Activated CD4-positive, alpha-beta T cell treated with anti-CD3 and anti-CD28 coated beads, Interleukin-2, amount 10 ng/mL, durations not matched to agents 24 days and 14 days (primary cell): ENCODE measurements at places on chromosomes 6 and 20. TPM values are rescaled to one million over a fixed set of nuclear protein-coding genes. Genes with fewer than 3 reads are reported as not detected.

PTCRA gene
- total RNA-seq = not detected in 2 replicates

COL21A1 gene
- not detected in 2 replicates for total RNA-seq

JPH2 gene
- total RNA-seq = 0.05 TPM in 1 of 2 replicates, not detected in the other

C6orf132 gene
- 0.21 and 0.40 TPM in 2 replicates for total RNA-seq

LZTS3 gene
- total RNA-seq = 0.54 and 0.69 TPM in 2 replicates

DNA sequence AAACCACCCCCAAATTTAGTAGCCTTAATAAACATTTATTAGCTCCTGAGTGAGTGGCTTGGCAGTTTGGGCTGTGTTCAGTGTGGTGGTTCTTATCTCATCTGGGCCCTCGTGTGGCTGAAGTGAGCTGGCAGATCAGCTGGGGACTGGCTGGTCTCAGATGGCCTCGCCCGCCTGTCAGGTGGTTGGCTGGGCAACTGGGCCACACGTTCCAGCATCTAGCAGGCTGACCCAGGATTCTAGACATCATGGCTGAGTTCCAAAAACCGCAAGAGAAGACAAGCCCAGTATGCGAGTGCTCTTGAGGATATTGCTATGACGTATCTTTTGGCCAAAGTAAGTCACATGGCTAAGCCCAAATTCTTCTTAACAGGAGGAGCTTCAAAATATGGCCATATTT, 28.9 kb downstream of the EIF2S2 start:
- H3K27ac ChIP-seq = no peak overlapping the region
- no peaks in the 10 kb centered on the region for H3K27me3 ChIP-seq
- H3K4me1 ChIP-seq = peaks cover 12% of the 10 kb centered on the region

- no peak overlapping the region for H3K4me3 ChIP-seq
- peaks cover 21% of the 10 kb centered on the region for H3K27me3 ChIP-seq
- H3K27ac ChIP-seq = no peak overlapping the region
- DNase-seq = no peak
- no peaks in the 10 kb centered on the region for H3K4me1 ChIP-seq
Measured at GRCh38 chr6:52871621-52872020, 31.0 kb upstream of the GSTA5 start.

GRCh38 chr6:170260686-170261085, 30.2 kb downstream of the DLL1 start:
- H3K27me3 ChIP-seq = peaks cover 24% of the 10 kb centered on the region
- H3K4me1 ChIP-seq = no peaks in the 10 kb centered on the region
- H3K36me3 ChIP-seq = no peaks in the 10 kb centered on the region
- H3K27ac ChIP-seq = no peak overlapping the region

DNA sequence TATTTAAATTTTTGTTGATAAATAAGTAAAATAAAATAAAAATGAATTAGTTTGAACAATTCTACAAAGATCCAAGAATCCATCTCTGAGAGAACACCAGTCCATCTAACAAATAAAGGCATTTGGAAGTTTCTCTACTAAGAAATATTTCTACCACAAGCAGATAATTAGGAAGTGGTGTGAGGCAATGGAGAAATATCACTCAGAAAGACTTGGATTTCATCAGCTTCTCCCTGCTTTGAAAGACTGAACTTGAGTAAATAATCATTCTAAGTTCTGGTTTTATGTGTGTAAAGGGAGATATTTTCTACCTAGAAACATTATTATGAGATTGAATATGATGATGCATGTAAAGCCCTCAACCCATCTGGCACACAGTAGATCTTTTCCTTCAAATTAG, 17.8 kb upstream of the TCF21 start:
- peaks cover 19% of the 10 kb centered on the region for H3K27me3 ChIP-seq
- H3K4me1 ChIP-seq = no peaks in the 10 kb centered on the region
- H3K27ac ChIP-seq = no peak overlapping the region
- no peak for DNase-seq
- no peaks in the 10 kb centered on the region for H3K36me3 ChIP-seq

GRCh38 chr6:142570221-142570671, 268.4 kb downstream of the ADGRG6 start:
- H3K4me1 ChIP-seq = peaks cover 28% of the 10 kb centered on the region
- DNase-seq = no peak
- H3K4me3 ChIP-seq = no peak overlapping the region

- H3K27me3 ChIP-seq = peaks cover 2% of the 10 kb centered on the region
- H3K4me3 ChIP-seq = no peak overlapping the region
- peaks cover 3% of the 10 kb centered on the region for H3K4me1 ChIP-seq
- no peak overlapping the region for H3K27ac ChIP-seq
- no peak for DNase-seq
- H3K36me3 ChIP-seq = no peaks in the 10 kb centered on the region
Measured at GRCh38 chr6:146865756-146866379, 267.1 kb downstream of the ADGB start.

GRCh38 chr6:136058852-136059251, 191.3 kb downstream of the MTFR2 start:
- peaks cover 5% of the 10 kb centered on the region for H3K36me3 ChIP-seq
- DNase-seq = no peak
- no peak overlapping the region for H3K4me3 ChIP-seq
- peaks cover 13% of the 10 kb centered on the region for H3K27me3 ChIP-seq

- peaks cover 54% of the 10 kb centered on the region for H3K27me3 ChIP-seq
- no peak overlapping the region for H3K27ac ChIP-seq
- peaks cover 4% of the 10 kb centered on the region for H3K4me1 ChIP-seq
- H3K4me3 ChIP-seq = no peak overlapping the region
Measured at GRCh38 chr20:62479156-62479555, 3.4 kb upstream of the GATA5 start.

DNA sequence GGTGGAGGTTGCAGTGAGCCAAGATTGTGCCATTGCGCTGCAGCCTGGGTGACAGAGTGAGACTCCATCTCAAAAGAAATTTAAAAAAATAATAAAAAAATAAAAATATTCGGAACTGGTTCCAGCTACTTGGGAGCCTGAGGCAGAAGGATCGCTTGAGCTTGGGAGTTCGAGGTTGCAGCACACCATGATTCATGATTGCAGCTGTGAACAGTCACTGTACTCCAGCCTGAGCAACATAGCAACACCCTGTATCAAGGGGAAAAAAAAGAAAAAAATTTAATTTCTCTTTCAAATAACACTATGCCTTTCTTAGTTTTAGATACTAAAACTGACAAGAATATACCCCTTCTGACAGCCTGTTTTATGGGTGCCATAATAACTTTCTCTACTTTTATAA, 10.5 kb downstream of the KDM1B start:
- no peak for DNase-seq
- H3K27ac ChIP-seq = no peak overlapping the region
- H3K4me3 ChIP-seq = no peak overlapping the region
- H3K27me3 ChIP-seq = no peaks in the 10 kb centered on the region
- H3K4me1 ChIP-seq = peaks cover 7% of the 10 kb centered on the region
- H3K36me3 ChIP-seq = peaks cover 33% of the 10 kb centered on the region

DNA sequence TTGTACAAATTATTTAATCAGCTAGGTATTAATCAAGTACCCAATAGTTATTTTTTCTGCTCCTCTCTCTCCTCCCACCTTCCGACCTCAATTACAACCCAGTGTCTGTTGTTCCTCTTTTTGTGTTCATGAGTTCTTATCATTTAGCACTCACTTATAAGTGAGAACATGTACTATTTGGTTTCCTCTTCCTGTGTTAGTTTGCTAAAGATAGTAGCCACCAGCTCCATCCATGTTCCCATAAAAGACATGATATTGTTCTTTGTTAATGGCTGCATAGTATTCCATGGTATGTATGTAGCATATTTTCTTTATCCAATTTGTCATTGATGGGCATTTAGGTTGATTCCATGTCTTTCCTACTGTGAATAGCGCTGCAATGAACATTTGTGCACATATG, 652.8 kb upstream of the CITED2 start:
- H3K4me3 ChIP-seq = no peak overlapping the region
- H3K27ac ChIP-seq = no peak overlapping the region
- no peaks in the 10 kb centered on the region for H3K36me3 ChIP-seq

GRCh38 chr20:11205769-11206362, 532.1 kb upstream of the JAG1 start:
- H3K27me3 ChIP-seq = no peaks in the 10 kb centered on the region
- H3K27ac ChIP-seq = no peak overlapping the region
- H3K4me3 ChIP-seq = no peak overlapping the region
- peak; percentile 28 for DNase-seq
